AG09309 (cell line): ENCODE measurements at places on chromosomes 2 and 18.

DNA sequence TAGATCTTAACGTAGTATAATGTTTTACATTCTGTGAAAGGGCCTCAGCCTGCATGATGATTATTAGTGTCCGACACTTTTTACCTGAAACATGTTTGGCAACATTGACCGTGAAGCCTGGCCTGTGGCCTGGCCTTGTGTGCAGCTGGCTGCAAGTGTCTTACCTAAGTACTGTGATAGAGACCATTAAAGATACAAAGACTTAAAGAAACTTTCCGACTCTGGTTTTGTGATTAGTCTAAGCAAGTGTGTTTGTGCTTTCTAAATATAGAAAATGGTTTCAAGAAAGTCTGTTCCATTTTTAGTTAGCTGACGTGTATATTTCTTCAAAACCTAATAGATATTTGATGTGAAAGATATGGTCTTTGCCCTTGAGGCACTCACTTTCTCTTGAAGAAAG, 601.8 kb downstream of the LRP1B start:
- DNase-seq, result no peak

DNA sequence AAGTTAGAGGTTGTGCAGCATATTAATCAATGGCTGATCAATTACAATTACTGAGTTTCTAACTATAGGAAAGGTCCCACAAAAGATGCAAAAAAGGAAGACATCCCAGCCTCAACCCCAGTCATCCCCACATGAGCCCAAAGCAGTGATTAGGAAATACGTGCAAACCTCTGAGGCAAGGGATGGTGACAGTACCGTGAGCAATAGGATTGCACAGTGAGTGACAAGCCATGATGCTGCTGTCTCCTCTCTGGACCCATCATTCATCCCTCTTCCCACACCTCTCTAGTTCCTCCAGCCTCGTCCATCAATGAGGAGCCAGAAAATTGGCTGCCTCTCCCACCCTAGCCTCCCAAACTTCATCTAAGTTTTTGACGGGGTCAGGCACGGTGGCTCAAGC, 4.0 kb upstream of the SLC11A1 start:
- DNase-seq, result no peak

- no peak for DNase-seq
Observed at GRCh38 chr2:26269571-26270158, 24.9 kb downstream of the HADHB start.

DNA sequence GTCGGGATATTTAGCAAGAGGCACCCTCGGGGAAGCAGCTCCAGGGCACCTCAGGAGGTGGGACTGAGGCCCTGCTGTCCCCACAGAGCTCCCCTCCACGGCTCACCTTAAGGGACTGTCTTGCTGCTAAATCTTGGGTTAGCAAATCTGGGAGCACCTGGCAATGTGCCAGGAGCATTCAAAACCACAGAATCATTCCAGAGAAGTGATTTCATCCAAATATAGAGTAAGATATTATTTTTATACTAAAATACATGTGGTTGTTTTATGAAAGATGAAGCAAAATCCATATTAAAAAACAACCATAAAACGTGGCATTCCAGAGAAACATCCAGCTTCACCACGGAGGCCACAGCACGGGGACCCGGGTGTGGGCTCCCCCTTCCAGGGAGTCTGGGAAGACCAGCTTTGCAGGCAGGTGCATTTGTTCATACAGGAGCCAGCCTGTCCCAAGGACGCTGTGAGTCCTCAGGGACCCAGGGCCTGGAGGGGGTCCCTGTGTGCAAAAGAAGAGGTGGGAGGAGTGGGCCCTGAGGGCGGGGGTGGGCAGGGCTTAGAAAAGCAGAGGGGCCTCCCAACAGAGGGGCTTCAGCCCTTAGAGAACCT, 16.3 kb downstream of the HS1BP3 start:
- no peak for DNase-seq

DNA sequence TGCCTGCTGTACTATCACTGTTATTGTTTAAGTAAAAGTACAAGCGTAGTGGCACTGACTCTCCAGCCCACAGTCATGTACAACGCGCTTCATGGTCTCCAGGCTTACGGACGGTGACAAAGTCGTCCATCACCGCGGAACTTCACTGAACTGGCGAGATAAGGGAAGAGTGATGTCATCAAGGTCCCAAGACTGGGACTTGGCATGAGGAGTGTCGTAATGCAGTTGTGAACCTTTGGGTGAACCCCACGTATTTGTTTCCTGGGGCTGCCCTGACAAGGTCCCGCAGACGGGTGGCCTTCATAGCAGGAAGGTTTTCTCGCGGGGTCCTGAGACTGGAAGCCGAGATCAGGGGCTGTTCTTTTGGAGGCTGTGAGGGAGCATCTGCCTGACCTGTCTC, 17.3 kb downstream of the NFATC1 start:
- DNase-seq, result no peak

DNA sequence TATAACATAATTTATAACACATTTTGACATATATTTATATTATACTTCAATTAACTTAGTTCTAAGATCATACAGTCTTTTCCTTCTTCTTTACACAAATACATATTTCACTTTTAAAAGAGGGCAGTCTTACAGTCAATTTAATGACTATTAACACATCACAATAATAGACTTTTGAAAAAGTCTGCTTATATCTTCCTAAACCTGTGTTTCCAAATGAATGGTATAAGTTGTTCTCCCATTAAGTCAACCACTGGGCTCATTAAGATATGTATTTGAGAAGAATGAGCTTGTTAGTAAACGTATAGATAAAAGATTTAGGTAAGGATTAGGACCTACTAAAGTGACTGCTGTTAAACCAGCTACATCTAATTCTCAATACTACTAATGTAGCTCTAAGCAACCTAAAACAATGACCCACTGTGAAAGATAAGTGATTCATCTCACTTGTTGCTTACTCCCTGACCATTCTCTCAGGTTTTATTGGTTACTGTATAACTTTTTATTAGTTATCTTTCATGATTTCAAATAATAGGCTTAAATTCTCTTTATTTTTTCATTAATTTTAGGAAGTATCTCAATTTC, 27.0 kb downstream of the SLC40A1 start:
- DNase-seq, result no peak

DNA sequence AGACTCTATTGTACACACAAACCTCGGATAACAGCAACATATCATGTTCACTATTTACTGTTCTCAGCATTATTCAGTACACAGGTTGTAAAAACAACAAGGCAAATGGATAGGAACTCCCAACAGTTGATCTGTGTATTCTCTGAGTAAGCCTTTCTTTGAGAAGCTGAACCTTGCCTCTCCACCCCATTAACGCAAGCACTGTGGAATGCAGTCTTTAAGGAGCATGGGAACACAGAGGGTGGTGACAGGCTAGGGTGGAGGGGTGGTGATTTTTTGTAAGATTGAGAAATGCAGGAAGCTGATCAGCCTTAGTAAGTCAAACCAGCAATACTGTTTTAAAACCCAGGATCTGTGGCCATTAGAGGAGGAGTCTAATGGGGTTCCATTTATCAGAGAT, 19.6 kb upstream of the SERPINB11 start:
- peak; percentile 97 for DNase-seq

GRCh38 chr2:25417715-25418369, 76.1 kb upstream of the DNMT3A start:
- DNase-seq, result no peak

DNA sequence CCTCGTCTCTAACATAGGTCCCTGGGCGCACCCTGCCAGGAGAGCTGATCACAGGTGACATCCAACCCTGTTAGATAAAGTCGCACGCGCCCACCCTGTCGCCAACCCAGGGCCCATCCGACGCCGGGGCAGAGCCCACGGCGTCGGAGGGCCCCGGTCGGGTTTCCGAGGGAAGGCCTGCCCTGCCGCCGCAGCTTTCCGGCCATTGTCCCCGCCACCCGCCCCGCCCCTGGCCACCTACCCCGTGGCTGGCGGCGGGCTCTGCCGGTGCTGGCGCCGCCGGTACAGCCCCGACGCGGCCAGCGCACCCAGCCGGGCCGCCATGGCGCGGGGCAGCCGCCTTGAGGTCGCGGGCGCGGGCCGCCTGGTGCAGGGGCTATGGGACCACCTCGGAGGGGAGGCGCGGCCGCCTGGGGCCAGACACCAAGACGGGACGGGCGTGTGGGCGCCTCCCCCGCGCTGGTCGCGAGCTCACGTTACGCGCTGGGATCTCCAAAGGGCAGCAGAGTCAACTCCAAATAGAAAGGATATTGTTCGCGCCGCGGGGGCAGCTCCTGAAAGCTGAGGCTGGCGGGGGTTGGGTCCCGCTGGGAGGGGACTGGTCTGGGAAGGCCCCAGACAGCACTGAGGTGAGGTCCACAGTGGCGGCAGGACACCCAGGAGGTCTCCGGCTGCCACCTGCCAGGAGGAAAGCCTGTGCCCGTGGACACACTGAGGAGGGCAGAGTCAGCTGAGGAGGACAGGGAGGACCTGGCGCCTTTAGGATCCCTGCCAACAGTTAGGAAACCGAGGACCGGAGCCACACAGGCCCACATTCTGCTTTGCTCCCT, 11.1 kb downstream of the LIMS2 start:
- no peak for DNase-seq

DNA sequence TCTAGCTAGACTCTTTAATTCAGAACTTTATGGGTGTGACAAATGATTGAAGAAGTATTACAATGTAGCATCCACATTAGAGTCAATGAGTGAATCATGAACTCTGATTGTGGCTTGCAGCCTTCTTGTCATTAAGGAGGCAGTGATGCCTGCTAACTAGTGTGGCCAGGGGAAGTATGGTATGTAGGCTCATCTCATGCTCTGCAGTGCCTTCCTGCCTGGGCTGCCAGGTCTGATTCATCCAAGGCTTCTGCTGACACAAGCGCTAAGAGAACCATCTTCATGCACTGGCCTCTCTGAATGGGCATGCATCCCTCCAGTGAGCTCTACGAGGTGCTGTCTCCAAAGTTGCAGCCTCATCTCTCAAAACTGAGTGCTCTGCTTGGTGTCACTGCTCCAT, 144.3 kb downstream of the MTCL1 start:
- DNase-seq, result no peak

DNA sequence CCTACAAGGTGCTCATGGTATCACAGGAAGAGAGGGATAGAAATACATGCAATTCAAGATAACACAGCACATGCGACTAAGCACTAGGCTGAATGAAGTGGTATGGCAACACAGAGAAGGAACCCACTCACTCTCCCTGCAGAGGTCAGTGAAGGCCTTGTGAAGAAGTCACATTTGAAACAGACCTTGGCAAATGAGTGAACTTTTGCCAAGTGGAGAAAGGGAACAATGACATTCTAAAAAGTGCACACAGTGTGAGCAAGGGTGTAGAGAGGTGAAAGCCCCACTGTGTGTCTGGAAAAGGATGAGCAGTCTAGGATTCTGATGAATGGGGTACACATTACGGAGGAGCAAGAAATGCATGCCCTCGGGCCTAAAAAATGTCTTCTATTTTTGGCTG, 23.3 kb downstream of the KLF7 start:
- no peak for DNase-seq

DNA sequence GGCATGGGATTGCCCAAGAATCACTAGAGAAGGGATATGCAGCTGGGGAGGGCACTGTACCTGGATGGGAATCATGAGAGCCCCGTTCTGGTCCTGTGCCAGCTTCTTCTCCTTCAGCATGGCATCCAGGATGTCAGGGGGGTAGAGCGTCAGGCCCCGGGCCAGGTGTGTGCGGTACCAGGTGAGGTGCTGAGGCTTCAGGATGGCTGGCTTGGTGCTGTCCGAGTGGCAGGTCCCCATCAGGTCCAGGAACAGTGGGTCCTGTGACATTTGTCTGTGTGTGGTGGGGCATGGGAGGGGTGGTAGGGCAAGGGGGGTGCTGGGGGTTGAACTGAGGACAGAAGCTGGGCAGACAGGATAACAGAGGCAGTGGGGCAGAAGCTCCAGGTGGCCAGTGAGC, 13.2 kb downstream of the CFAP65 start:
- no peak for DNase-seq

GRCh38 chr18:25141399-25141798, 210.6 kb downstream of the ZNF521 start:
- DNase-seq, result no peak

DNA sequence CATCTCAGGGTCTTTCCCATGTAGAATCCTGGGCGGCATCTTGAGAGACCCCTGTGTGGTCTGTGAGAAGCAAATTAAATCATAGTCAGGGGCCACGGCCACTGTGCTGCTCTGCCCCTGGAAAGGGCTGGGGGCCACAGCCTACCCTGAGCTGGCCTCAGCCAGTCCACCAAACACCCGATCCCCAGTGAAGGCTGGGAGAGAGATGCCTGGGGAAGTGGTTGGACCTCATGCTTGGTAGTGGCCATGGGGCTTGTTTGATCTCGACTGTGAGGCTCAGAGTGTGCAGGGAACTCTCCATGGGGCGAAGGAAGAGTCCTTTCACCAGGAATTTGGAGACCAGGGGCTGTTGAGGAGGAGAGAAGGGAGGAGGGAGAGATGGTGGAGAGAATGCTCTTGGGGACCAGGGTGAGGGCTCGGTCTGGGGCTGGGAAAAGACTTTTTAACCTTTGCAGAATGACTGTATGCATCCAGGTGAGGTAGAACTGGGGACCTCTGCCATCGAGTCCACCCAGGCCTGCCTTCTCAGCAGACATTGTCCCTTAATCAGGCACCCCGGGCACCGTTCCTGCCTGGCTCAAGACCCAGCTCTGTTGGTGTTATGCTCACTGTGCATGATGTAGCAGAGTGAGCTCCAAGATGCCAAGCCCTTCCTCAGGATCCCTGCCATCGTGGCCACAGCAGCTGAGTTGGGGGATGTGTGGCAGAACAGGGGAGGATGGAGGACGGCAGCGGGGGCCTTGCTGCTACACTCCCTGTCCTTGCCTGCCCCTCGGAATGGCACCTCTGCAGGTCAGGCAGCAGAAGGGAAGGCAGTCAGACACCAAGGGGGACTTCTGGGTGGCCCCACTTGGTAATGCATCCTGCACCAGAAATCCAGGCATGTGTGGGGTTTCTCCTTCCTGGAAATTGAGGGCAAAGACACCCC, 249.9 kb downstream of the DYSF start:
- no peak for DNase-seq

DNA sequence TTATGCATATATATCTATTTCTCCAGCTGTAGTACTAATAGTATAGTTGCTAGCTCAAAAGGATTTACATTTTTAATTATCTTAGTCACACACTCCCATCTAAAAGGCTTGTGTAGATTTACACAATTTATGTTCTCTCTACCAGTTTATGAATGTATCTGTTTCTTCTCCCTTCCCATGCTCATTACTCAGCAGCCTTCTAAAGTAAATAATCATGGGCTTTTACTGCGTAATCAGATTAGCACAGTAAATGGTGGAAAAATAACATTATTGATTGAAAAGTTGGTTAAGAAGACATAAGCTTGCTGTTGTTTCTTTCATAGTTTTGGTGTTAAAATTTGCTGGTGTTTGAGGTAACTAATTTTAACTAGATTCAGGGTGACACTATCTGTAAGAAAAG, 81.8 kb downstream of the PTPN4 start:
- no peak for DNase-seq

DNA sequence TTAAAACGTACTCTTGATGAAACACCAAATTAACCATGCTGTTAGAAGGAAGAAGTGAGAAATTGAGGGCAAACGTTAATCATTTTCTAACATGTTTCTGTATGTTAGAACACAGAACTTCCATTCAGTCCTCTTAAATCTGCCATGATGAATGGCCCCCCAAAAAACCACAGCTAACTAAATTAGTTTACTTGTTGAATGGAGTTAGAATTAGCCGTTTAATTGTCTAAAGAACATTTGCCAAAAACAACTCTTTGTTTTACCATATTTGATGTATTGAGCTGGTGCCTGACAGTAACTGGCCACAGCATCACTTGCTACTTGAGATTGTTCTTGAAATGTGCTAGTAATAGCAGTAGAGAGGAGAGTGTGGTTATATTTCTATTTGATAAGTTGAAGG, 12.7 kb downstream of the CCNYL1 start:
- DNase-seq, result no peak

GRCh38 chr18:75170916-75171315, 38.0 kb downstream of the PTGR3 start:
- no peak for DNase-seq
